ENCODE measurements at places on chromosomes 12 and 14.

DNA sequence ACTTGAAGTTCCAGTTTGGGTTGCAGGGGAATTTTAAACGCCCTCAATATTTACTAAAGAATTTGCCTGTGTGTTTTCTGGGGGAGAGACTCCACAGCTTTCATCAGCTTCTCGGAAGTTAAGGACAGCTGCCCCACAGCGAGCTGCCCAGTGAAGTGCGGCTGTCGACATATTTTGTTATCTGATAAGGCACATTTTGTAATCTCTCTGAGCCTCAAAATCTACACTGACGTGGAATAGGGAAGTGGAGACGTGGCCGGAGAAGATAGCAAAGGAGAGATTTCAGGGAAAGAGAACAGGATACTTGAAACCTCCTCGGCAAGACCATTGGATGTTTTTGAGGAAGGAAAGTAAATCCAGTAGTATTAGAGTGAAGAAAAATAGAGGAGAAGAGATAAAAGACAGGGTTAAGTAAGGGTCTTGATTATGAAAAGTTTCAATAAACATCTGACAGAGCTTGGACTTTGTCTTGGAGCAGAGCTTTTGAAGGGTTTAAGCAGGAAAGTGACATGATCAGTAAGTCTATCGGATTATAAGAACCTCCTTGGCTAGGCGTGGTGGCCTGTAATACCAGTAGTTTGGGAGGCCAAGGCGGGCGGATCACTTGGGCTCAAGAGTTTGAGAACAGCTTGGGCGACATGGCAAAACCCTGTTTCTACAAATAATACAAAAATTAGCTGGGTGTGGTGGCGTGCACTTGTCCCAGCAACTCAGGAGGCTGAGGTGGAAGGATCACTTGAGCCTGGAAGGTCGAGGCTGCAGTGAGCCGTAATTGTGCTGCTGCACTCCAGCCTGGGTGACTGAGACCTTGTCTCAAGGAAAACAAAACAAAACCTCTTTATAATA, 1.1 kb downstream of the POLR3B start:
- DNase-seq: peak; percentile 53

DNA sequence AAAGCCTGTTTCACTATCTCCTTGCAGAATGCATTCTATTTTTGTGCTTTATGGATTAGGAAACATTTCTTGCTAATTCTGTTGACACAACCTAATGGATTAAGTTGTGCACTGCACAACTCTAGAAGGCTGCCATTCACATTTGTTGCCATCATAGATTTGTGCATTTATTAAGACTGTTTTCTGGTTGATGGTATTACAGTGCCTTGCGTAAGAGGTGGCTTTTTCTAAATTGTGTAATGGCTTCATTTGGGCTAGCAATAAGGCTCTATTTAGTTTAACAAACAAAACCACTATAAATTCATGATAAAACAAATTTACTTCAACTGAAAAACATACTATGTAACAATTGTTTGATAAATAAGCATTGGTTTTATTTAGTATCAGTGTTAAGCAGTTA, 175.9 kb downstream of the TRHDE start:
- no peak for DNase-seq

DNA sequence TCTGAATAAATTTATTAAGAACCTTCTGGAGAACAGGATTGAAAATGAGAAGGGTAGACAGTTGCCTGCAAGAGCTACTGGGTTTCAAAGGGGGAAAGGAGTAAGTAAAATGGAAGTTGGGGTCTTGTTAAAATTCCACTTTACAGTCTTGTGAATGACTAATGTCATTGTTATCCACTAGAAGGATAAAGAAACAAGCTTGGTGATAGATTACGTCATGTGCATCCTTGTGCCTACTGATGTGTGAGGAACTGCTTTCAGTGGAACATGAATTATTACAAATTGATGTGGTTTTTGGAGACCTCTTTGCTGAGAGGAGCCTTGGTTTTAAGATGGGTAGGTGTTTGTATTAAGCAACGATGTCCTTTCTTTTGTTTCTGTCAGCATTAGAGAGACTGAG, 272.5 kb upstream of the PRICKLE1 start:
- no peak for DNase-seq

- DNase-seq: no peak
Observed at GRCh38 chr14:31566456-31566855, 5.3 kb downstream of the NUBPL start.

DNA sequence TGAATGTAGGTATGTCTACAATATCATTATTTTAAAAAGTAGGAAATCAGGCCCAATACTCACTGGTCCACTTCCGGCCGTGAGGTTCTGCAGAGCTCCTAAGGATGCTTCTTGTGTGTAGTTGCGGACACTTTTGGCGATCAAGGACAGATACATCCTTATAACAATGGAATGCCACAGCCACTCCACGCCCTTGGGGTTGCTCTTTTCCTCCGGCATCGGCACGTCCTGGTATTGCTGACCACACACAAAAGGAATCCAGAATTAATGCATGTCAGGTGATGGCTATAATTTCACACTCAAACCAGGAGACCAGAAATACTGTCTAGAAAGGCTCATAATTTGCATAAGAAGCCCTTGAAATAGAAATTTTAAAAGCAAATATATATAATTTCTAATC, 65.6 kb upstream of the YARS2 start:
- DNase-seq: no peak

DNA sequence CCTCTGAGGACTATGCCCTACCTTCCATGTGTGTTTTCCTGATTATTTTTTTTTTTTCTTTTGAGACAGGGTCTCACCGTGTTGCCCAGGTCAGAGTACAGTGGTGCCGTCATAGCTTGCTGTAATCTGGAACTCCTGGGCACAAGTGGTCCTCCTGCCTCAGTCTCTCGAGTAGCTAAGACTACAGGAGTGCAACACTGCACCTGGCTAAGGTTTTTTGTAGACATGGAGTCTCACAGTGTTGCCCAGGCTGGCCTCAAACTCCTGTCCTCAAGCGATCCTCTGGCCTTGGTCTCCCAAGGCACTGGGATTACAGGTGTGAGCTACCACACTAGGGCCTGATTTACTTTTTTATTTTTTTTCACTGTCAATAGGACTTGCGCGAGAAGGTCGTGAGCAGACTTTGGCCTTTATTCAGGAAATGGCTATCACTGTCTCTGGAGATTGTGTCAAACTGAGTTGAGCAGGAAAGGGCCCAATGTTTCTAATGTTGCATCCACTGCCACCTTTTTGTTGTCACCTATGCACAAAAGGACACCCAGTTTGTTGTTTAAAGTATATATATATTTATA, 47.7 kb downstream of the FLRT2 start:
- no peak for DNase-seq

DNA sequence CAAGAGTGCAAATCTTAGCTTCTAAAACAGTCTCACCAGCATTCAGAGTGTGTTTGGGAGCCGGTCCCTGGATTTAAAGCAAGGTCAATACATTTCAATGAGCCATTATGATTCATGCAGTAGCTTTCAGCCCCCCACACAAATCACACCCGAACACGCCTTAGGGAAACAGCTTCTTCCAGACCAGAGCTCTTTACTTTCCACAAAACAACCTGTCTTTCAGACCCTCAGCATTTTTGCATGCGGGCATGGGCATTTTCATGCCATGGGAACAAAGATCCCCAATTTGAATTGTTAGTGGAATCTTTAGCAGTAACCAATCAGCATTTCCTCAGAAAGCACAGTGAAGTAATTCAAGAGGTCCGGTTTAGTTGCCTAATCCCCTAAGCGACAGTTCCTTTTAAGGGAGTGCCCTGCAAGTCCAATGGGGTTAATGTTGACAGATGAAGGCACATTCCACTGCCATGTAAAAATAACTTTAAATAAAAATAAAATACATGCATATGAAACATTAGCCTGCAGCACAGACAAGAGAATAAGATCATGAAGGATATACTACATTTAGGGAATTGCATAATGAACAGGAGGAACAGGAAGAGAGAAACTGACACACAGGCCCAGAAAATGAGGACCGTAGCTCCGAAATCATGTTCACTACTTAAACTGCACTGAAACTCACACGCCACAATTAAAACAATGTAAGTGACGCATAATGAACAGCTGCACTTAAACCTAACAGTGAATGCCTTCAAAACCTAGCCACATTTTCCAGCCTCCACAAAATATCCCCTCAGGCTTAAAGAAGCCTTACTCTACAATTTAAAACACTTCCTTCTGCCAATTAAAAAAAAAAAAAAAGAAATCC, 4.0 kb downstream of the VPS37B start:
- DNase-seq: no peak

Measured in SK-N-SH (cell line).